HepG2 (cell line): ENCODE measurements at places on chromosomes 11 and 22. TPM values are rescaled to one million over a fixed set of nuclear protein-coding genes. Genes with fewer than 3 reads are reported as not detected.
A peak's percentile ranks its signal among the peaks of the same experiment; 100 is the strongest.

DNA sequence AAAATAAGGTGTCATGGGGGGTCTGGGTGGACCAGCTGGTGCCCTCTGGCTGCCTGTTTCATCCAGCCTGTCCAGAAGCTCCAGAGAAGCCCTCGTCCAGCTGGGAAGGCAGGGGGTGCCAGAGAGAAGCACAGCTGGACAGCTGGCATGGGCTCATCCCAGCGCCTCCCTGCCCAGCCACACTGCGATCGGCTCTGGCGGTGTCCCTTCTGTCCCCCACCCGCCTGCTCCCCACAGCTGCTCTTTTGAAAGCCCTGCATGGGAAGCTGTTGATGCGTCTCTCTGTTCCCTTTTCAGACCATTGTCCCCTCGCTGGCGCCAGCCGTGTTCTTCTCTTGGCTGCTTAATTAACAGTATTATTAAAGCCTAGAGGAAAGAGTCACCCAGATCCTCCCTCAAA, 86.5 kb downstream of the MN1 start:
- peaks cover 13% of the 10 kb centered on the region for H3K4me1 ChIP-seq
- no peak overlapping the region for H3K4me3 ChIP-seq
- DNase-seq: no peak
- H3K27me3 ChIP-seq: no peaks in the 10 kb centered on the region; the same call in 1 of the 2 replicates
- H3K36me3 ChIP-seq: no peaks in the 10 kb centered on the region

DNA sequence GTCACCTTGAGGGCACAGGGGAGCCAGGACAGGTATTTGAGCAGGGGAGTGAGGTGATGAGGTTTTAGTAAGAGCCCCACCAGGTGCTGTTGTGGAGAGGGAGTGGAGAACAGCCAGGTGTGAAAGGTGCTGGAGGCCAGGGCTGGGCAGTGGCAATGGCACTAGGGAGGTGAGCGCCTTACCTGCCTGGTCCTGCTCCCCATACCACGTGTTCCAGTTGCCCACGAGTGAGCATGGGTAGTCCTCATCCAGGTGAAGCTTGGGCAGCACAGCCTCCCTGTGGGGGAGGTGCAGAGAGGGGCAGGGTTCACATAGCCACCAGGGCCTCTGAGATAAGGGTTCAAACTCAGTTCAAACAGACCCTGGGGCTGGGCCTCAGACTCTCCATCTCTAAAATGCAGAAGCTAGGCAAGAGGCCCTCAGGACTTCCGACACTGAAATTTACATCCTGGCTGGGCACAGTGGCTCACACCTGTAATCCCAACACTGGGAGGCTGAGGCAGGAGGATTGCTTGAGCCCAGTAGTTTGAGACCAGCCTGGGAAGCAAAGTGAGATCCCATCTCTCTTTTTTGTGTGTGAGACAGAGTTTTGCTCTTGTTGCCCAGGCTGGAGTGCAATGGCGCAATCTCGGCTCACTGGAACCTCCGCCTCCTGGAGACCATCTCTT, 11.8 kb downstream of the NIPSNAP1 start:
- peaks cover 57% of the 10 kb centered on the region for H3K4me1 ChIP-seq
- peak; percentile 65 for DNase-seq
- H3K27me3 ChIP-seq: no peaks in the 10 kb centered on the region
- H3K36me3 ChIP-seq: peaks cover 11% of the 10 kb centered on the region

The SPON1 gene
- total RNA-seq: not detected in 2 replicates

DNA sequence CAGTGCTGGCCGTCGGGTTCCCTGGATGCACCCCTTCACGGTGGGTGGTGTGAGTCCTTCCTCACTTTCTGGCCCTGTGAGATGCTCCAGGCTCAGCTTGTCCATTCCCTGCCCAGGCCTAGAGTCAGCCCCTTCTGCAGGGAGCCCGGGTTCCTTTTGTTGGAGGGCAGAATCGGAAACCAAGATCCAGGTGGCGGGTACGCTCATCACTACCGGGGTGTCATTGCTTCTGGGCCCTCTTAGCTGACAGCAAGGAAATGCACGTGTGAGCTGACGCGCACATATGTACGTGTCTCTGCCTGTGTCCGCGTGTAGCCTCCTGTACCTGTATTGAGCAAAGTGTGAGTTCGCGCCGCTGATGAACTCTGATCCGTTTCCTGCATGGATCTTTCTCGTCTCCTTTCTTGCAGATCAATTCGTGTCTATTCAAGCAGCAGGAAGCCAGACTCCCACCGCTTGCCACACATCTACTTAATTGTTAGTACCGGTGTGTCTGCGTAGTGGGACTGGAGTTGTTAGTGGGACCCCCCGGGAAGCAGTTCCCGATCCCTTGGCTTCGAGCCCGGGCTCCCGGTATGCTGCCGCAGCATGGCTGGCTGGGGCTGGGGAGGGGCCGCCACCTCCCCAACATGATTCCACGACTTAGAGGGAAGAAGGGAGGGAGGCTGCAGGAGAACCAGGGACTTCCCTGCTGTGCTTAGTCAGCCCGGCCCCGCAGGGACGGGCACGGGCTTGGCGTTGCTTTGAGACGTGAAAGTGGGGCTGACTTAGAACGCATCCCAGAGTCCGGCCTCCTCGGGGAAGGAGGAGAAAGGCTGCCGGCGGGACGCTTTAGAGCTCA, 35.9 kb upstream of the GRAMD4 start:
- no peaks in the 10 kb centered on the region for H3K36me3 ChIP-seq
- H3K27me3 ChIP-seq: no peaks in the 10 kb centered on the region
- peaks cover 34% of the 10 kb centered on the region for H3K4me1 ChIP-seq
- no peak overlapping the region for H3K27ac ChIP-seq
- no peak for DNase-seq

DNA sequence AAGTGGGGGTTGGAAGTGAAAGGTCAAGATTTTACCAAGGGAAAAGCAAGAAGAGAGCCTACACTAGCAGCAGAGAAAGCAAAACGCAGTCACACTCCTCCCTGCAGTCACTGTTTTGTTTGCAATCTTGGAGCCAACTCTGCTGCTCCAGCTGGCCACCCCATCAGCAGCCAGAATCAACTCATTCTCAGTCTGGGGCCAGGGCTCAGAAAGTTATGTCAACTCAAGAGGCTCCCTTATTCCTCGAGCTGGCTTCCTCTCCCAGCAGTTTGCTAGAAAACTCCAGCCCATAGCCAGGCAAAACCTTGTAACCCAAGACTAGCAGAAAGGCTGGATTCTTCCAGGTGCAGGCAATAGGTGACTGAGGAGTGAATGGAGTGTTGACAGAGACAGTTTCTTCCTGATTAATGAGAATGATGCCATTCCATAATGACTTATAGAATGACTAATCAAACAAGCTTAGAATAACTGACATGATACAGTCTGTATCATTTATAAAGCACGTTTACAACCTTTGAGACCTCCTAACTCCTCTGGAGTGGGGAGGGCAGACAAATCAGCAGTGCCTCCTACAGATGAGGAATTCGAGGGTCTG, 53.4 kb downstream of the P4HA3 start:
- peaks cover 8% of the 10 kb centered on the region; the same call in 1 of the 2 replicates for H3K4me1 ChIP-seq
- no peak for DNase-seq
- peaks cover 1% of the 10 kb centered on the region; the same call in 1 of the 2 replicates for H3K36me3 ChIP-seq
- H3K27ac ChIP-seq: no peak overlapping the region
- H3K27me3 ChIP-seq: no peaks in the 10 kb centered on the region

The NECTIN1 gene
- 4.1 and 7.3 TPM in 2 replicates for total RNA-seq

The ELMOD1 gene
- not detected in 2 replicates for total RNA-seq

- no peaks in the 10 kb centered on the region for H3K4me1 ChIP-seq
- no peaks in the 10 kb centered on the region for H3K36me3 ChIP-seq
- H3K27ac ChIP-seq: no peak overlapping the region
- H3K4me3 ChIP-seq: no peak overlapping the region
Observed at GRCh38 chr11:113477321-113477720, 2.1 kb upstream of the DRD2 start.

The OR4D11 gene
- not detected in 2 replicates for total RNA-seq

DNA sequence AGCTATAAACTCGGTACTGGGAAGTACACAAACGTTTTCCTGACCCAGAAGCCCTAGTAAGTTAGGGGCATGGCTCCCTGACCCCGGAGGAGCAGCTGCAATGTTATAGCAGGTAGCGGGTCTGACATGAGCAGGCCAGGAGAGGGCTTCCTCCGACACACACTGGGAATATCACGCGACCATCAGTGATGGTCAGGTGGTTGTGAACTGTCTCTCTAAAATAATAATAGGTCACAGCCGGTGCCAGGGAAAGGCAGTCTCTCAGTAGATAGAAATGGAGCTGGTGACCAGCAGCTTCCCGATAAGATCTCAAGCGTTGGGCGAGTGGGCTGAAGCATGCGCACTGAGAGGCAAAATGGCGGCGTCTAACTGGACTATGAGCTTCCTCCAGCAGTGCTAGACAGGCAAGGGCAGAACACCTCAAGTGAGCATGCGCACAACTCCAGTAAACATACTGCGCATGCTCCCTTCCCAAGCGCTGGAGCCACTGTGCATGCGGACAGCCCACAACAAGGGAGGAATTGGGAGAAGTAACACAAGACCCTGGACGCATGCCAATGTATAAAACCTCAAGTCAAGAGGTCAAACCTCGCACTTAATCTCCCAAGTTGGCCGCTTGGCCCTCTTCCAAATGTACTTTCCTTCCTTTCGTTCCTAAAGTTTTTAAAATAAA, 22.3 kb upstream of the TESMIN start:
- H3K27ac ChIP-seq: no peak overlapping the region
- DNase-seq: no peak
- H3K4me3 ChIP-seq: no peak overlapping the region
- H3K4me1 ChIP-seq: no peaks in the 10 kb centered on the region

- DNase-seq: no peak
- H3K4me1 ChIP-seq: no peaks in the 10 kb centered on the region
- H3K27me3 ChIP-seq: no peaks in the 10 kb centered on the region
- no peak overlapping the region for H3K4me3 ChIP-seq
- H3K36me3 ChIP-seq: no peaks in the 10 kb centered on the region
- H3K27ac ChIP-seq: no peak overlapping the region
Observed at GRCh38 chr11:103800406-103801114, 235.9 kb upstream of the DDI1 start.

DNA sequence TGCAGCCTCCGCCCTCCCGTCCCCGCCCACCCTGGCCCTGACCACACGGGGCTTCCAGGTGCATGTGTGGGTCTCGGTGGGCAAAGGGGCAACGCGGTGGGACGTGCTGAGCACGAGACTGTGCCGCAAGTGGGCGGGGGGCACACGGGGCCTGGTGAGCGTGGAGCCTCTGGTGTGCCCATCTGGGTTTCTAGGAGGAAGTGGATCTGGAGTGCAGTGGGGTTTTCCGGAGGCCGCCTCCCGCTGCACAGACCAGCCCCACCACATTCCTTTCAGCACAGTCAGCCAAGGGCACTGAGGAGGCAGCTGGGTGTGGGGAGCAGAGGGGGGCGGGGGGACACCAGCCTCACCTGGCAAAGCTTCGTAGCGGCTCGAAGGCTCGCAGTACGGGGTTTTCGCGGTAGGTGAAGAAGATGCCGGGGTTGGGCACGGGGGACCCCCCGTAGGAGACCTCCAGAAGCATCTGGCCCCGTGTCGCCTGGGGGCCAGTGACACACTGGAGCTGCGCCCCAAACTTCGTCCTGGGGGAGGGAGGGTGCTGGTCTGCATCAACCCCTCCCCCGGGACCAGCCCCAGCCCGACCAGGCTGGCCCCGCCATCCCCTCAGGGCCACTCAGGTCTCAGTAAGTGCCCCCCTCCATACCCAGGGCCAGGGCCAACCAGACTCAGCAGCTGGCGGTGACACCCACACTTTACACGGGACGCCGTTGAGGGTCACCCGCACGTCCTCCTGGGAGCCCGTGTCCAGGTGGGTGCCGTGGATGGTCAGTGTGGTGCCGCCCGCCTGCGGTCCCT, 12.4 kb upstream of the MAPK11 start:
- H3K4me3 ChIP-seq: no peak overlapping the region
- DNase-seq: no peak
- no peaks in the 10 kb centered on the region for H3K27me3 ChIP-seq
- no peaks in the 10 kb centered on the region for H3K4me1 ChIP-seq

GRCh38 chr11:65485920-65486219, 13.0 kb upstream of the MALAT1 start:
- no peaks in the 10 kb centered on the region for H3K27me3 ChIP-seq
- H3K27ac ChIP-seq: peak overlapping the region; percentile 70
- no peak for DNase-seq
- peak overlapping the region; percentile 20; the same call in 1 of the 2 replicates for H3K4me3 ChIP-seq

The DAGLA gene
- 2.3 and 3.9 TPM in 2 replicates for total RNA-seq

The ZNRF3 gene
- 17.6 and 36.7 TPM in 2 replicates for total RNA-seq

The CSRP3 gene
- total RNA-seq: not detected in 2 replicates

DNA sequence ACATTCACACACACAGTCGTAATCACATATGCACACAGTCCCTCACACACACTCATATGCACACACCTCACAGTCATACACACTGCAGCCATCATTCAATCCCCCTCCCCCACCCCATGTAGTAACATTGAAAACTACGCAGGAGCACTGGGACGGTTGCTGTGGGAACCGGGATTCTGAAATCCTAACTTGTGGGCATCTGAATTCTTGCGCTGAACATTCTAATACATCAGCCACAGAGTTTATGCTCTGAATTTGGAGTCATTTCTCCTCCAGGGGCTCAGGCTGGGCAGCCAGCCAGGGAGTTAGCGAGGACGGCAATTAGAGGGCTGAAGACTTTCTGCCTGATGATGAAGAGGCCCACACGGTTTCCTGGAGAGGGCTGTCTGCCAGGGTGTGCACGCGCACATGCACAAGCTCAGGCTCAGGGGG, 32.7 kb downstream of the CD6 start:
- H3K4me3 ChIP-seq: no peak overlapping the region
- peaks cover 8% of the 10 kb centered on the region for H3K27me3 ChIP-seq
- no peaks in the 10 kb centered on the region for H3K4me1 ChIP-seq
- DNase-seq: no peak
- no peaks in the 10 kb centered on the region for H3K36me3 ChIP-seq

The KCNK4 gene
- total RNA-seq: not detected in 2 replicates

- no peak overlapping the region for H3K4me3 ChIP-seq
- H3K27me3 ChIP-seq: peaks cover 42% of the 10 kb centered on the region; the same call in 2 of the 3 replicates
- no peaks in the 10 kb centered on the region for H3K36me3 ChIP-seq
- no peak for DNase-seq
Observed at GRCh38 chr11:73287400-73288101, 15.4 kb downstream of the P2RY6 start.

The THYN1 gene
- 87.6 and 124 TPM in 2 replicates for total RNA-seq

DNA sequence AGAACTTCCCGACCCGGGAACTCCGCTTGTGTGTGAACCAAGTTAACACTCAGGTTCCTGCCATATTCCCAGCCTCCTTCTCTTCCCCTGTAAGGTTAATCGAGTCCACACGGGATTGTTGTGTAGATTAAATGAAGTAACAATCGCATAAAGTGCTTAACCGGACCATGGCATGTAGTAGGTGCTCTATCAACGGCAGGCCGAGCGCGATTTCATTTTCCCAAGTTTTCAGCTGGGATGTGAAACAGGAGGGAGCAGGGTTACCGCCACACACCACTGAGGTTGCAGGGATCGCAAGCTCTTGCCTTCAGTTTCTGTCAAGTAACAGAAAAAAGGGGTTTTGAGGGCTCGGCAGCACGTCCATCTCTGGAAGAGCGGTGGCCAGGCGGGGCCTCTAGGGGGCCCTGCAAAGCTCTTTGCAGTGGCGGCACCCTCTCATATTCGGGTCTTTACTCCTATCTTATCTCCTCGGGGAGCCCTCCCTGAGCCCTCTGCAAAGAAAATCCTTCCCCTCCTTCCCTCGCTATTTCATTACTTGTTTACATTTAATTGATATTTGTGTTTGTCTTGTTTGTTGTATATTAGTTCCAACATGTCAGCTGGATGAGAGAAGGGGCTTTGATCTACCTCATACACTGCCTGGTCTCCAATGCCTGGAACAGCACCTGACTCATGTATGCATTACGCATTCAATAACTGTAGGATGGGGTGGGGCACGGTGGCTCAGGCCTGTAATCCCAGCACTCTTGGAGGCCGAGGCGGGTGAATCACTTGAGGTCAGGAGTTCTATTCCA, 816 bp upstream of the PLEKHA7 start:
- peak; percentile 65 for DNase-seq
- H3K36me3 ChIP-seq: no peaks in the 10 kb centered on the region
- peaks cover 52% of the 10 kb centered on the region for H3K4me1 ChIP-seq
- H3K27ac ChIP-seq: peak overlapping the region; percentile 93
